ENCODE measurements at places on chromosomes 4 and X.

GRCh38 chr4:172726001-172726423 is 442.6 kb upstream of the GALNT7 start:
- no peak for DNase-seq

DNA sequence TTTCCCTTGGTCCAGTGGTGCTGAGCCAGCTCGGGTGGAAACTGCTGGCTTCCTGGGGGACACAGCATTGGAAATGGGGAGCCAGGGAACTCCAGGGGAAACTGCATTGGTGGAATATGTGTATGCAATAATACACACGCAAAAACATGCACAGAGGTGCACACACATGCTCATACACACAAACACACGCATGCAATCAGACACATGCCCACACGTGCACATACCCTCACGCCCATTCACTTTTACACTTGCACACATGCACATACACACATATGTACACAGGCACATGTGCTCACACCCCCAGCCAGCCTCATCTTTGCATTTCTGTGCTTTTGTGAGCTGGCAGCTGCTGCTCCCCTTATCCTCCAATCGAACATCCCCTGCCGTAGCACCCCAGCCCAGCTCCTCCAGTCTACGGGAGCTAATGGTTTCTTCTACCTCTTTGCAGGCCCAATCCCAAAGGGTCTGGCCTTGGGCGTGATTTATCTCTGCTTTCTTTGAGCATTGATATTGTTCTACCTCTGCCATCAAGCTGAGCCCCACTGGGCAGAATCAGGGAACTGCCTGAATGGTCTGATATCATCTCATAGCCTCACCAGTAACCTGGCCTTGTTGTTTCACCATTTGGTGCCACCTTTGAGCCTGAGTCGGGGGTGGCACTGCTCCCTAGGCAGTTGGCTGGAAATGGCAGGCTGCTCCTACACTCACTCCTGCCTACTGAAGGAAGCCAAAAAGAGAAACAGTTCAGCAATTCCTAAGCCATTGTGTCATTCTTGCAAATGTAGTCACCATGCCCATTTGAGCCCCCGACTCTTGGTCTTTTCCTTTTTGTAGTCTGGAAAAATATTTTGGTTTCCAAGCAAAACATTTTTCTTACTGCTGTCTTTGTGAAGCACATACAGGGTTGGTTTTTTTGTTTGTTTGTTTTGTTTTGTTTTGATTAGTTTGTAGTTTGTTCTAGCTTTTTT is 104.4 kb upstream of the MAMLD1 start:
- DNase-seq, result no peak

DNA sequence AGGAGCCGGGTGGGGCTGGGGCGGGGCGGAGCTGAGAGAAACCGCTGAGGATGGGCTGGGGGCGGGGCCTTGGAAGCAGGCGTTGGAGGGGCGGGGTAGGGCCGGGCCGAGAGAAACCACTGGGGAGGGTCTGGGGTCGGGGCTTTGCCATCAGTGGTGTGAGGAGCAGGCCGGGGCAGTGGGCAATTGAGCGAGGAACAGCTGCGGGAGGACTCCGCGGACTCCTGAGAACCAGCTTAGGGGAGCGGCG is 1.3 kb upstream of the EOLA2 start:
- DNase-seq, result no peak

DNA sequence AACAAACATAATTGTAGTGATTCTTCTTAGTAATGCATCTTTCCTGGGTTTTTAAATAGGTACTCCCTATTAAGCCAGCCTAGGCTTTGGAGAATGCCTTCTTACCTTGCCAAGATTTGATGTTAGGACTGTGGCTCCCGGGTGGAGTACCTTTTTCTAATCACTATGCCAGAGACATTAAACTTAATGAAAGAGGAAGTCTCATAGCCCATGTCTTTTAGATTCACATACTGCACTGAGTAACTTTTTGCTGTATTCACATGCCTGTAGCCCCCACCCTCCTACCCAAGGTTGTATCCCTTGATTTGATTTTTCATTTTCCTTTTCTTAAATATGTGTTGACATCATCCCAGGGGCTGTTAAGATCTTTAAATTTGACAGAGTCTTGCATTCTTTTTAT is 104.2 kb upstream of the TLR2 start:
- no peak for DNase-seq

DNA sequence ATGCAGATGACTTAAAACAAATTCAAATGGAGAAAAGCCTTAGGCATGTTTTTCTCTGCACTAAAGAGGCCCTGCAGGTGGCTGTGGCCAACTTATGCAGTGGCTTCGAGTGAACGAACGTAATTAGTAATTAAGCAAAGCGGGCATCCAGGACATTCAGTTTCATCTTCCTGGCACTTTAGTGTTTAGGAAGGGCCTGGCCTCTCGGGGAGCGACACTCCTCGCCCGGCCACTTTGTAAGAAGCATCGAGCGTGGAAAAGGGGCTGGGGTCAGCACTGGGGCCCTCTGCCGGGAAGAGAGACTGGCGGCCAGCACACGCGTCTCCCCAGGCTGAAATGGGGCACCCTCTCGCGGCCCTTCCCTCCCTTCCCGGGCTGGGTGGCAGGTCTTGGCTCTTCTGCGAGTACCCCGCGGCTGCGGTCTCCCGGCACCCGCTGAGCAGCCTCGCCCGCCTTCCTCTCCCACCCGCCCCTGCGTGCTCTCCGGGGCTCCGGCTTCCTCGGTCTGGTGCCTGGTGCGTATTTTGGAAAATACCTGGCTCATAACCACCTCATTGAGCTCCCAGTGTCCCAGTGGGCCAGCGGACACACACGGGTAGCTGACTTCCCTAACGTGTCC is 677 bp upstream of the CYP4V2 start:
- no peak for DNase-seq

- DNase-seq, result no peak
These were observed 115.8 kb upstream of the SHISA3 start for GRCh38 chr4:42281324-42282020.

DNA sequence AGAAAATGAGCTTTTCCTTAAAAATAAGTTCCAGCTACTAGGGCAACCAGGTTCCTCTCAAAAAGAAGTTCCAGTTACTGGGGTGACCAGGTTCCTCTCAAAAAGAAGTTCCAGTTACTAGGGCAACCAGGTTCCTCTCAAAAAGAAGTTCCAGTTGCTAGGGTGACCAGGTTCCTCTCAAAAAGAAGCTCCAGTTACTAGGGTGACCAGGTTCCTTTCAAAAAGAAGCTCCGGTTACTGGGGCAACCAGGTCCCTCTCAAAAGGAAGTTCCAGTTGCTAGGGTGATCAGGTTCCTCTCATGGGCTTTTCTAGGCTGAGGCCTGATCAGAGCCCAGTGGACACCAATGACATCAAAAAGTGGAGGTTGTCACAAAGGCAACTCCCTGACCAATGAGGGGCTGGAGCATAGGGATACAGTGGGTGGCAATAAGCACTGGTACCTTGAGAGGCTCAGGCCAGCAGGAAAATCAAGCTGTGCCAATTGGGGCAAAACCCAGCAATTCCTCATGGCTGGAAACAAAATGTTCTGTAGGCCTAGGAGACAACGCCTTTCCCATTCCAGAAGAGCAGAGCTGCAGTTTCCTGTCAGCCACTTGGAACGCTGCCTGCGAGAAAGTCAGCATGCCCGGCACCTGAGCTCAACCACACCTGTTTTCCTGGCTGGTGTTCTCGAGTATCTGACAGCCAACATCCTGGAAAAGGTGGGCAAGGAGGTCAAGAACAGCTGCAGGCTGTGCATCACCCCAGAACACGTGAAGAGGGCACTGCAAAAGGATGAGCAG is 12.3 kb upstream of the SYTL5 start:
- no peak for DNase-seq

DNA sequence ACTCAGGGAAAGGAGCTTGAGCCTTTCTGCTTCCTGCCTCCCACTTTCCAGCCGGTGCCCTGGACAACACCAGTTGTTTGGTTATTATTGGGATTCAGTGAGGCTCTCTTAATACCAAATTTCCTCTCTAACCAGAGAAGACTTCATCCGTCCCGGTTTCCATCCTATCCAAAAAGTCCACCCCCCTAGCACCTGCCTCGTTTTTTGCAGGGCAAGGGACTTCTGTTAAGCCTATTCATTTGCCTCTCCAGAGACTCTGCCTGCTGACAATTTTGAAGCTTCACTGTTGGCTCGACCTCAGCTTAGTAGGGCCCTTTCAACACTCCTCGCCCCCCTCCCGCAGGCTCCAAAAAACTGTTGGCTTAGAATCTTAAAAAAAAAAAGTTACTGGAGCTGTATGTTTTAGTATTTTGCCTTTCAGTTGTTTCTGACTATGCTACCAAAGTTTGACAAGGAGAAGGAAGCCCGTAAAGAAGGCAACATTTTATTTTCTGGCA is 779 bp upstream of the PRSS12 start:
- no peak for DNase-seq

DNA sequence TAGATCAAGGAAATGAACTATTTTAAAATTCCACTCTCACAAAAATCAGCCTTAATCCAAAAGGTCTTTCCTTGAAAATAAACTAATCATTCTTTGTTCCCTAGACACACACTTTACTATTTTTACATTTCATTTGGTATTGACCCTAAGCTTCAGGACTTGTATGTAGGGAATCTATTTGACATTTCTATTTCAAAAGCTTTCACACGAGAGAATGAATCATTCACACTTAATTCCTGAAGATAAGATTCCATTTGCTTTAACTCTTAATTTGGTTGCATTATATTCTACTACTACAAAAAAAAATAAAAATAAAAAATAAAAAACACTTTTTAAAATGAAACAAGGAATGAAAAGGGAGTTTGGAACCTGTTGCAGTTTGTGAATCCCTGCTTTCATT is 43.7 kb downstream of the EDNRA start:
- no peak for DNase-seq

DNA sequence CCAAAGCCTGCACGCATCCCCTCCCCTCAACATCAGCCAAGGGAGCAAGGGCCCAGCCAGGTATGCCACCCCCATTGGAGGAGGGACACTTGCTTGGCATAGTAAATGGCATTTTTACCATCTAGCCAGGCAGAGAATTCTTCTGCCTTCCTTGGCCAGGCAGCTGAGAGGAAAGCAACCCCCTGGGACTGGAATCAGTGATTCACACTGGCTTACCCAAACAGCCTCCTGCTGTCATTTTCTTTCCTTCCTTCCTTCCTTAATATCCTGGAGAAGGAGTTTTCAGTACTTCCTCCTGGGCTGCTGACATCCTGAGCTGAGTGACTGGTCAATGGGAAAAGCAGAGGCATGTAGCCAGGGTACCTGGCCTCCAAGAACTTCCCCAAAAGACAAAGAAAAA is 28.6 kb upstream of the KIAA1210 start:
- no peak for DNase-seq
